ENCODE measurements at places on chromosomes 6 and 20. TPM values are rescaled to one million over a fixed set of nuclear protein-coding genes. Genes with fewer than 3 reads are reported as not detected.
A peak's percentile ranks its signal among the peaks of the same experiment; 100 is the strongest.

GRCh38 chr6:131923356-131923755 is 27.8 kb downstream of the CCN2 start:
- no peaks in the 10 kb centered on the region for H3K4me1 ChIP-seq
- peaks cover 5% of the 10 kb centered on the region for H3K27me3 ChIP-seq
- H3K27ac ChIP-seq: no peak overlapping the region
- H3K36me3 ChIP-seq: no peaks in the 10 kb centered on the region
- DNase-seq: peak; percentile 60
- no peak overlapping the region for H3K4me3 ChIP-seq

DNA sequence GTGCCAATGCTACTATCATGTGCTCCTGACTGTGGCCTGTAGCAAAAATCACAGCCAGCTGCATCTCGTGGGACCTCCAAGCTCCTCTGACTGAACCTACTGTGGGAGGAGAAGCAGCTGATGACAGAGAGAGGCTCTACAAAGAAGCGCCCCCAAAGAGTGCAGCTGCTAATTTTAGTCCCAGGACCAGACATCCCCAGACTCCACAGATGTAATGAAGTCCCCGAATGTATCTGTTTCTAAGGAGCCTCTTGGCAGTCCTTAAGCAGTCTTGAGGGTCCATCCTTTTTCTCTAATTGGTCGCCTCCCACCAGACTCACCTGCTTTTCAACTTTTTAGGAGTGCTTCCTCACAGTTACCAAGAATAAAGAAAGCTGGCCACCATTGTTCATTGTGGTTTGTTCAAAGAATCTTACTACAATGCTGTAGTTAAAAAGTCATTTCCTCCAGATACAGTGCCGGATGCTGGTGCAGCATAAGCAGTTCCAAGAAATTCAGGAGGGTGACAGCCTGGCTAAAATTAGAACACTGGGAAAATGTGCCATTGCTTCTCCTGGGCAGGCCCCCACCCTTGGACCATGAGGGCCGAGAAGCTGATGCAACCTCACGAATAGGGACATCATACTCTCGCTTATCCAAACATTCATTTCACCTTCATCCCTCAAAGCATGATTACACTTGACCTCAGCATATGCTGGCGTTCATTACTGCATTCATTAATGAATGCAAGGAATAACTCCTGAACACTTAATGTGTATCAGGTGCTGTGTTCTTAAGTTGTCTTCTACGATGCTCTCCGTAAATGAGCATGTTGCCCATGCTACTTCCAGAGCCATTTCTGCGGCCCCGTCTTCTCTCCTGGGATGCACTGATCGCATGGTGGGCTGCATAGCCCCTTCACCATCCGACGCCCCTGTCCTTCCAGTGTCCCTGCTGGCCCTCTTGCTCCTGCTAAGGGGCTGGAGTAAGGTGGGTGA is 66.4 kb downstream of the LY86 start:
- peaks cover 76% of the 10 kb centered on the region for H3K4me1 ChIP-seq
- H3K4me3 ChIP-seq: peak overlapping the region; percentile 47
- no peaks in the 10 kb centered on the region for H3K27me3 ChIP-seq
- peak overlapping the region; percentile 89 for H3K27ac ChIP-seq
- peaks cover 2% of the 10 kb centered on the region for H3K36me3 ChIP-seq

GRCh38 chr6:13331516-13332348 is 3.4 kb upstream of the TBC1D7 start:
- no peak overlapping the region for H3K27ac ChIP-seq
- no peak for DNase-seq
- H3K4me1 ChIP-seq: peaks cover 18% of the 10 kb centered on the region
- no peaks in the 10 kb centered on the region for H3K27me3 ChIP-seq

Gene LY86
- 0.64 TPM for total RNA-seq

Gene POPDC3
- total RNA-seq: not detected
